ENCODE measurements at places on chromosomes 16 and 17.
A peak's percentile ranks its signal among the peaks of the same experiment; 100 is the strongest.

GRCh38 chr16:50671644-50672260 is 9.4 kb downstream of the SNX20 start:
- peak; percentile 74 for DNase-seq

GRCh38 chr16:84443166-84443802 is 61.2 kb downstream of the MEAK7 start:
- no peak for DNase-seq

DNA sequence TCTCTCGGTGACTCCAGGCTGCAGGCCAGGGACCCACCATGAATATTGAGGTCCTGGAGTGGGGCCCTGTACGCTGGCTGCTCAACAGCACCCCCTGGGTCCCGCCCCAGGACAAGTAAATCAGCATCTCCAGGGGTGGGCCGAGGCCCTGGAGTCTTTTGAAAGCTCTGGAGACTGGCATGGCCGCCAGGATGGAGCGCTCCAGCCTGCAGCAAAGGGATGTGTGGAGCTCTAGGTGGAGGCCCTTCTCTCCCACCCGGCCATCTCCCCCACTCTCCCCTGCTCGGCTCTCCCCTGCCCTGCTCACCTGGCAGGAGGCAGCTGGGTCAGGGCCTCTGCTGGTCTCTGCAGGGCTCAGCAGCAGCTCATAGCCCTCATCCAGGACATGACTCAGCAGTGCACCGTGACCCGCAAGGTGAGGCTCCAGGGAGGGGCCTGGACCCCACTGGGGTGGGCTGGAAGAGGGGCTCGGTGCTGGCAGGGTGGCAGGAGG is 16.6 kb downstream of the SGSH start:
- DNase-seq: no peak

- DNase-seq: no peak
Measured at GRCh38 chr16:64090327-64090726, 1031.5 kb downstream of the CDH11 start.

DNA sequence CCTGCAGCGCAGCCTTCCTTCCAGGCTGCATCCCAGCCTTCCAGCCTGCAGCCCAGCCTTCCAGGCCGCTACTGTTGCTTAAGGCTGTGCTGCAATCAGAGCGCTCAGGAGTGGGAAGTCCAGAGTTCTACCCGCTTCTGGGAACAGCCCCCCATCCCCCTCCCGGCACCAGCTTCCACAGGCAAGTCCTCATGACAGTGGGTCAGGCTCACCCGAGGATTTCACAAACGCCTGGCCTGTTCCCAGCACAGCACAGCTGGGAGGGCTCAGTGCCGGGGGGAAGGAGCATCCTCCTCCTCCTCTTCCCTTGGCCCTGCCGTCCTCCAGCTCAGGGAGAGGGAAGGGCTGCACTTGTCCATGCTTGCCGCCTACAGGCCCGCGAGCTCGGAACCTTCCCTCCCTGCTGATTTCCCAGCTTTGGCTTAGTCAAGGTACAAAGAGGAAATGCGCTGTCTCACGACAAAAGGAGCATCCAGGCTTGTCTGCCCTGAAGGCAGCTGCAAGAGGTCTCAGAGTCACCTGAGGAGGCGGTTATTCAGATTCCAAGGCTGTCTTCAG is 8.3 kb downstream of the SOCS3 start:
- no peak for DNase-seq

GRCh38 chr17:12554251-12554650 is 111.4 kb upstream of the MYOCD start:
- DNase-seq: no peak

DNA sequence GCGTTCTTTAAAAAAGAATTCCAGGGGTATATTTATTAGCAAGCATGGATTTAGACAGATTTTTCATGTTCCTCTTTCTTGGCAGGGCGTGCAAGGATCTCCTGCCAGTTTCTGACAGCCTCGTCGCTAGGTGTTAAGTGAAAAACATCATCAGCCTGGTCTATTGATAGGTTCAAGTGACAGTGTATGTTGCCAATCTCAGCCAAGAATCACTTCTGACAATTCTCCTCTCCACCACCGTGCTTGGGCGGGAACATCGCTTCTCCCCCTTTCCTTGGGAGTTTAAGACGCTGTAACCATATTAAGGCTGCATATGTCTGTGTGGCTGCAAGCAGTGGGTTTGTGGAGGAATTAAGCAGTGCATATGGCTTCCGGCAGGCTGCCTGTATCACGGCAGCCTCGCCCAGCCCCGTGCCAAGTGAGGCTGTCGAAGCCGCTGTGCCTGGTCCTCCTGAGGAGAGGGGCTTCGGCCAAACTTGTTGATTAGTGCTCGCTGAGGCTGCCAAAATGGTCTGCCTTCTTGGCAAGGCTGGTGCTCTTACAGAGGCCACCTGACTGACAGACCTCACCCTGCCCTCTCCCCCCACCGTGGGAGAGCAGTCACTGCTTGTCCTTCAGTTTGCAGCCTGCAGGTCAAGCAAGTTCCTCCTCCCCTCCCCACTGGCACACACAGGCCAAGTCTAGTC is 132.2 kb upstream of the MPHOSPH6 start:
- DNase-seq: no peak

- no peak for DNase-seq
Measured at GRCh38 chr17:82178499-82179261, 34.0 kb downstream of the CCDC57 start.

DNA sequence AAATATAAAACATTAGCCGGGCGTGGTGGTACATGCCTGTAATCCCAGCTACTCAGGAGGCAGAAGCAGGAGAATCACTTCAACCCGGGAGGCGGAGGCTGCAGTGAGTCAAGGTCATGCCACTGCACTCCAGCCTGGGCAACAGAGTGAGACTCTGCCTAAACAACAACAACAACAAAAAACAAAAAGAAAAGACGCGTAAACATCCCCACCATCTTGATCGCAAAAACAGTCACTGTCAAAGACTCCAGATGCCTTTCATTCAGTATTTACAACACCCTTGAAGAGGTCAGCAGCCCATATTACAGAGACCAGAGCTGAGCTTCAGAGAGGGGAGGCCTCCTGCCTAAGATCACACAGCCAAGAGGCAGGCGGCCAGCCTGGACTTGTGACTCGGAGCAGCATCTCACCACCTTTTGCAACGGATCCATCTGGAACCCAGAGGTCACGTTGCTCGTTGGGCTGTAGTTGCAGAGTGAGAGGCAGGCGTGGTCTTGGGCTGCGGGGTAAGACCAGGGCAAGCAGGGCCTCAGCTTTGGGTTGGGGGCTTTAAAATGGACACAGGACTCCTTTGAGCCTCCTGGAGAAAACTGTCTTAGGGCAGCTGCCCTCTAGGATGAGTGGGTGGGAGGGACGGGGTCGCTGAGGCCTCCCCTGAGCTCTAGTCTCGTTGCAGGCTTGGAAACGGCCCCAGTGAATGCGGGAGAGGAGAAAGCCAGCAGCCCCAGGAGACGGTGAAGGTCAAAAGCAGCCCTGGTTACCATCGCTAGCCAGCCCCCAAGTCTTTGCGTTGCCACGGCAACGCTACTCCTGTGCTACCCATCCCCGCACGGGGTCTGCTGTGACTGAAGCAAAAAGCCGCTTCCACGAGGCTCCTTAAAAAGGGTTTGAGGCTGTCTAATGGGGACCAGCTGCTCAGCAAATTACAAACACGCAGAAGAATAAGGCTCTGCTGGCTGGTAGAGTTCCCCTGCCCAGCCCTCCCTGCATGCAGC is 26.1 kb downstream of the LGALS3BP start:
- DNase-seq: no peak

GRCh38 chr16:1458336-1458976 is 14.1 kb upstream of the CCDC154 start:
- DNase-seq: no peak

DNA sequence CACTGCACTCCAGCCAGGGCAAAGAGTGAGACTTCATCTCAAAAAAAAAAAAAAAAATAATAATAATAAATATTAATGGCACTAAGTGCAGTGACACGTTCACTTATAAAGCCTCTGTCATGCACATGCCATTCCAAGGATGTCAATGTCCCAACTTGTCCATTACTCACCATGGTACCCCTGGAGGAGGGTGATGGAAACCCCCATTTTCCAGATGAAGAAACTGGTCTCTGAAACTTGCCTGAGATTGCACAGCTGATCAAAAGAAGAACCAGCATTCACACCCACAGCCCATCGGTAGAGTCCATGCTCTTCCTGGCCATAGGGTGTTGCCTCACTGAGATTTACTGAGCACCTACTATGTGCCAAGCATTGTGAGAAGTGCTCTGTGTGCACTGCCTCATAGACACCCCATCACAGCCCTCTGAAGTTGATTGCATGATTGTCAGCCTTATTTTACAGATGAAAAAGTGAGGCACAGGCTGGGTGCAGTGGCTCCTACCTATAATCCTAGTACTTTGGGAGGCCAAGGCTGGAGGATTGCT is 123.7 kb downstream of the ABCC1 start:
- no peak for DNase-seq

- no peak for DNase-seq
Measured at GRCh38 chr17:77526259-77526711, 385.5 kb downstream of the SEC14L1 start.

DNA sequence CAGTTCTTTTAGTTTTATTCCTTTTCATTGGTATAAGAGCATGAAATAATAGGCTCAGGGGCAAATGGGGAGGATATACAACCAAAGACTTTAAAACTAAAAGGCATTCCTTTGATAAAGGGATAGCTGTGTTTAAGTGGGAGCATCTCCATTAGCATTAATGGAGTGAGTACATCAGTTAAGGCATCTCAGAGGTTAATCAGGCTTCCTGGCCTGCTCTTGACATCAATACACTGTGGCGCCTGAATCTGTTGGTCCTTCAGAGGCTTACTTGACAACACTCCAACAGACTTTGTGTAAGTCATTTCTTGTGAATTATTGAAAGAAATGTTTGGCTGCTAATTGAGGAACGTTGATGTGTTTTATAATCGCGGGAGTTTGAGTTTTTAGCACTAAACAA is 230.7 kb downstream of the BCAS3 start:
- DNase-seq: no peak

GRCh38 chr17:2933606-2934005 is 129.8 kb downstream of the OR1D5 start:
- no peak for DNase-seq

GRCh38 chr16:86252596-86252995 is 257.7 kb upstream of the FOXF1 start:
- DNase-seq: no peak

- DNase-seq: no peak
Measured at GRCh38 chr16:66832661-66833305, 2.0 kb upstream of the NAE1 start.

- DNase-seq: no peak
Measured at GRCh38 chr17:31156326-31156725, 61.5 kb downstream of the NF1 start.

DNA sequence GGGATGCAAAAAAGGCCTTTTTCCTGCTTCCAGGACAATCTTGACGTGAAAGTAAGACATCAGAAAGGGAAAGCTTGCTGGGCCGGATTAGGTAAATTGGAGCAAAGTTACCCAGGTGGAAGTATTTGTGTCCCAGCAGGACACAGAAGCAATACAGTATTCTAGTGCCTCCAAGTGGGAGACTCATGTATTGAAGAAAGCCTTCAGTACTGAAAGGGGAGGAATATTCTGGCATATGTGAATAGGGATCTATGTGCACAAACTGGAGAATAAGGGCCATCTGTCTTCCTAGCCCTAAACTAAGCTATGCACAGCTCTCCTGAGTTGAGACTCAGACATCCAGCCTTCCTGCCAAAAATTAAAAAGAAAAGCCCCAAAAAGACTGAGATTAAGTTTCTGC is 327.3 kb upstream of the CDH8 start:
- no peak for DNase-seq

- DNase-seq: no peak
Measured at GRCh38 chr16:49630783-49631182, 225.1 kb downstream of the ZNF423 start.

- no peak for DNase-seq
Measured at GRCh38 chr16:26889740-26890139, 177.0 kb upstream of the C16orf82 start.

- no peak for DNase-seq
Measured at GRCh38 chr16:72991211-72991610, 56.7 kb downstream of the ZFHX3 start.
